T-helper 2 cell (primary cell): ENCODE measurements at places on chromosomes 3 and 15.

DNA sequence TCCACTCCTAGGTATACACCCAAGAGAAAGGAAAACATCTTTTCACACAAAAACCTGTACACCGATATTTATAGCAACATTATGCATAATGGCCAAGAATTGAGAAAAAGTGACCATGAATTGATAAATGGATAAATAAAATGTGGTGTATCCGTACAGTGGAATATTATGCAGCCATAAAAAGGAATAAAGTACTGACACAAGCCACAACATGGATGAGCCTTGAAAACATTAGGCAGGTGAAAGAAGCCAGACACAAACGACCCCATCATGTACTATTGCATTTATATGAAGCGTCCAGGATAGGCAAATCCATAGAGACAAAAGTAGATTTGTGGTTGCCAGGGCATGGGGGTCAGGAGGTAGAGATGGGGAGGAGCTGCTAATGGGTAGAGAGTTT is 64.2 kb upstream of the SLC6A6 start:
- no peak for DNase-seq

DNA sequence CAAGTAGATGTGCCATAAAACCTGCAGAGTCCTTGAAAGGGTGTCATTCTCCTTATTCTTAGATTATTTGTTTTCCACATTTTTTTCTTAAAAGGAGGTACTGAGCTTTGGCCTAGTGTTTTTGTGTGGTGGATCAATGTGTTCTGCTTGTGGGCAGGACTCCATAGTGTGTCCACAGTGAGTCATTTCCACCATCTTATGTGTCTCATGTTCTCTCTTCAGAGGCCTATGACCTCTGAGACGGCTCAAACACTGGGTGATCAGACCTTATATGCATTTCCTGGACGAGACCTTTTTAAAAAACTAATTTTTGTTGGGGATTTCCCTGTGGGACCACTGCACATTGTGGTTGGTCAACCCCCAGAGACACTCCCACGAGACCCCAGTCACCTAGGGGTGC is 93.4 kb downstream of the CHCHD4 start:
- DNase-seq: no peak

DNA sequence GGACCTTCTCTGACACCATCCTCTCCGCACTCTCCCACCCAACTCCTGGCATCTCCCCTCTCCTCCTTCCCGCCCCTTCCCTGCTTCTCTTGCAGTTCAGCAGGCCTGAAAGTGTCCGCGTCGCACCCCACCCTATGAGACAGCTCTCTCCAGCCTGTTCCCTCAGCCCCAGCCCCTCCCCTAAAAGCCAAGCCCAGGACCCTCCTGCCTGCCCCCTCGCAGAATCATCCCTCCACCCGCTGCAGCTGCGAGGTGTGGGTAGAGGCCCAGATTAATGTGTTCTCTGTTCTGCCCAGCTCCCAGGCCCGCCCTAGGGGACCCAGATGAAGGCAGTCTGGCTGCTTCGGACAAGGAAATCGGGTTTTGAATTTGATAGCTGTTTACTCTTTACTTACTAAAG is 410 bp downstream of the PRR23E start:
- DNase-seq: no peak

- DNase-seq: no peak
These were observed 7.9 kb downstream of the P4HTM start for GRCh38 chr3:48997714-48998637.

GRCh38 chr3:85821130-85821756 is 862.5 kb downstream of the CADM2 start:
- no peak for DNase-seq

DNA sequence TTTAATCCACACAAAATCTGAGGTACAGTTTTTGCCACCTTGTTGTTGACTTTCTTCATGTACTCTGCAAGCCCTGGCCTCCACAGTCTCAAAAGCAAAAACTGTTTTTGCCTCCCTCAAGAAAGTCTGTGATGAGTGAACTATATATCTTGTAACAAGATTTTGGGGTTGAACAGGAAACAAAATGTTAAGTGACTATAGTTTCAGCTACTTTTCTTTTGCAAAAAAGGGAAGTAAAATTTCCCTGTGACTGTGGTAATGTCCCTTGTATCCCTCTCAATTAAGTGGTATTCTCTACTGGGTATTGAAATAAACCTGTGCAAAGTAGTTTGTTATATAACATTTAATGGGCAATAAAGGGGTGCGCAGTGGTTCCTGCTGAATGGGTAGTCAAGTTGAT is 21.3 kb upstream of the SCAANT1 start:
- DNase-seq: no peak

DNA sequence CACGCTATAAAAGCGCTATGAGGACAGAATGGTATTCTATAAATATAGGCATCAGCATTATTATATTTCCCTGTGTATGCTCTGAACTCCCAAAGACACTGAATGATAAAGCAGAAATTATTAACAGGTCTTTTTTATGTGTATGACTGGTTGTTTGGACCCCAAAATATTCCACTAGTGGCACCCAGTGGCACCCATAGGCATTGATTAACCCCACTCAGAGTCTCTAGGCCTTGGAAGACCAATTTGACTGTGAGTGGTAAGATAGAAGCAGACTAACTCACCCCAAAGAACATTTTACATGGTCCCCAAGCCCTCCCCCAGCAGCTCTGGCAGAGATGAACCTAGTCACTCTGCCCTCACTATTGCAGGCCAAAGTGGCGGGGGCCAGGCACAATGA is 45.4 kb upstream of the UBE2E1 start:
- no peak for DNase-seq

GRCh38 chr15:89149501-89150101 is 61.3 kb downstream of the ABHD2 start:
- no peak for DNase-seq

- DNase-seq: no peak
These were observed 61.6 kb downstream of the IGSF11 start for GRCh38 chr3:118973050-118973449.

DNA sequence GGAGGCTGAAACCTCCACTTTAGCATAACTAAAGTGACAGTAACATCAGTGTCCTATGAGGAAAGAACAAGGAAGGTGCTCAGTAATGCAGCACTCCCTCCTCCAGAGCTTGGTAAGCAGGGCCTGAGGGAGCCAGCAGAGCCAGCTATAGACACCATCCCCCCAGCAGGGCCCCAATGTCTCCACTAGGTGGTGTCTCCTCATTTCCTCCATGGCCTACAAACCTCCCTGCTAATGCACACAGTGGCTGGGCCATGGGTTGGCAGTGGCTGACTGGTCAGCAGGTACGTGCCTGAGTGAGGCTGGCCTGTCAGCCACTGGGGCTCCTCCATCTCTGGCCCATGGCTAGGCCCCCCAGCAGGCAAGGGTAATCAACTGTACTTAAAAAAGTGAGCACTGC is 13.6 kb downstream of the MRPS25 start:
- DNase-seq: no peak

- no peak for DNase-seq
These were observed 1.5 kb upstream of the TM4SF19 start for GRCh38 chr3:196339493-196340254.

DNA sequence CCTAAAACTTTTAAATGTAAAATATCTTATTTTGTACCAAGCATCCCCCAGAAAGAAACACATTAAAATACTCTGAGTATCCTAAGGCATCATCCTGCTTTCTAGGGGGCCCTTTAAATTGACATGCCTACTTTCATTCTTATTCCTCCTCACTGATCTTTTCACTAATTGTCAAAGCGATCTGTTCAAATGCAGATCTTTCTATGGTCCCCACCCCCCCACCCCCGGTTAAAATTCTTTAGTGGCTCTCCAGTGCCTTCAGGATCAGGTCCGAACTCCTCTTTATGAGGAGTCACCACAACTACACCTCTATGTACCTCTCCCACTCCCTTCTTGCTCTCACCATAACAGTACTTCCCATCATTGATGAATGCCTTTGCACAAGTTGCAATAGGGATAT is 19.2 kb upstream of the TFDP2 start:
- no peak for DNase-seq

DNA sequence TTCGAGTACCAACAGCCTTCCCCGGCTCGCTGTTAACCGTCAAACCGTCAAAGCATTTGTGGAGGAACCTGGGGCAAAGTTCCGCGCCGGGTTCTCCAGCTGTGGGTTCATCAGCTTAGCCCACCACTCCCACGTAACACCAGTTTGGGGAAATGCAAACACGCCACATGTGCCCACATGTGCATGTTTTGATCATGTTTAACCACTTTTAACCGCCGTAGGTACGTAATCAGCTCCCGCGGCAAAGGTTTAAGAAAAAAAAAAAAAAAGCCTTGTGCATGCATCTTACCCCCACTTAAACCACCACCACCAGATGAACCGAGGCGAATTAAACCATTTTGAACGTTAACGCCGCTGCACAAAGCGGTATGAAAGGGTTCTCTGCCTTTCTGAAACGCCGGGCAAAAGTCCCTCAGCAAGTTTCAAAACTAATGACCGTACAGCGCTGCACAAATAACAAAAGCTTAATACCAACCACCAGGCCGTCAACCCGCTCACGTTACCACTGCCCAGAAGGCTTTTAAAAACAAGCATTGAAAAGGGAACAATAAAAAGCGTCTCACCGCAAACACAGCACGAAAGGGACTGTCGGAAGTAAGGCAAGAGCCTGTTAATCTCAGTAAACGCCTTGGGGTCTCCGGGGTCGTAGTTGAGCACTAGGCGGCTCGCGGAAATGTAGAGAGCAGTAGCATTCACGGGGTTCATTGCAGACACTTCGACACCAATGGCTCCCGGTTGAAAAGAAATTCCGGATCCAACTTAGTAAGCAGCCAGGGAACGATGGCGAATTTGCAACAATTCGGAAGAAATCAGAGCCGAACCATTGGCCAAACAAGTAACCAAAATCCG is 1.5 kb downstream of the MSL2 start:
- DNase-seq: peak; percentile 93

DNA sequence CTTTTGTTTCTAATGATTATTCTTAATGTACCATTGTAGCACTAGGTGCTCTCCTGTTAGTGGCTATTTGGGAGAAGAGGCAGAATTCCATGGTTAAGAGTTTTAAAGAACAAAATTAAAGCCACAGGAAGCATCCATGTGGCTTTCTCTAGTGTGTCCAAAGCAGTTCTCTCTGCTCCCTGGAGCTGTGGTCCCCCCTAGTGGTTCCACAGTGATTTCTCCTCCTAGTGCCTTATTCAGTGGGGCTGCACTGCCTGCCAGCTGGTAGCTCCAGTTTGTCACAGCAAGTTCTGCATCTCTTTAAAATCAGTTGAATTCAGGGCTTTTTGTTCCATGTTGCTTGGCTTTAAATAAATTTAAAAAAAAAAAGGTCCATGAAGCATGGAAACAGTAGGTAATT is 39.6 kb upstream of the FAM98B start:
- DNase-seq: peak; percentile 13

DNA sequence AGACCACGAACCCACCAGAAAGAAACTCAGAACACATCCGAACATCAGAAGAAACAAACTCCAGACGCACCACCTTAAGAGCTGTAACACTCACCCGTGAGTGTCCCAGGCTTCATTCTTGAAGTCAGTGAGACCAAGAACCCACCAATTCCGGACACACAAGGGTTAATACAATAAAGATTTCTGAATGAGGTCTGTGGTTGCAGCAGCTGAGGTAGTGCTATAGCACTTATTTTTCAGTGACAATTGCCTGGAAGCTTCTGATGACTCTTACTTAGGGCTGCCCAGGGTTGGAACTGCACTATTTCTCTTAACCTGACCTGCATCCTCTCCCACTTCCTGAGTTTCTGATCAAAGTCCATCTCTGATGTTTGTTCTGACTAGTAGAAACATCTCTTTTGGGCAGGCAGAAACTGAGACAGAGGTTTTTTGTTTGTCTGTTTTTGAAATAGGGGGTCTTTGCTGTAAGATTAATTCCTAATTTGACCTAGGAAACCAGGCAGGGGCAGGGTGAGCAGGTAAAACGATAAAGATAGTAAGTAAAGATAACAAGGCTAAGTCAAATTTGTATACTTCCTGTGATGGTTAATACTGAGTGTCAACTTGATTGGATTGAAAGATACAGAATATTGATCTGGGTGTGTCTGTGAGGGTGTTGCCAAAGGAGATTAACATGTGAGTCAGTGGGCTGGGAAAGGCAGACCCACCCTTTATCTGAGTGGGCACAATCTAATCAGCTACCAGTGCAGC is 169.1 kb downstream of the GAP43 start:
- DNase-seq: no peak

GRCh38 chr3:81728766-81729544 is 32.5 kb downstream of the GBE1 start:
- DNase-seq: no peak

DNA sequence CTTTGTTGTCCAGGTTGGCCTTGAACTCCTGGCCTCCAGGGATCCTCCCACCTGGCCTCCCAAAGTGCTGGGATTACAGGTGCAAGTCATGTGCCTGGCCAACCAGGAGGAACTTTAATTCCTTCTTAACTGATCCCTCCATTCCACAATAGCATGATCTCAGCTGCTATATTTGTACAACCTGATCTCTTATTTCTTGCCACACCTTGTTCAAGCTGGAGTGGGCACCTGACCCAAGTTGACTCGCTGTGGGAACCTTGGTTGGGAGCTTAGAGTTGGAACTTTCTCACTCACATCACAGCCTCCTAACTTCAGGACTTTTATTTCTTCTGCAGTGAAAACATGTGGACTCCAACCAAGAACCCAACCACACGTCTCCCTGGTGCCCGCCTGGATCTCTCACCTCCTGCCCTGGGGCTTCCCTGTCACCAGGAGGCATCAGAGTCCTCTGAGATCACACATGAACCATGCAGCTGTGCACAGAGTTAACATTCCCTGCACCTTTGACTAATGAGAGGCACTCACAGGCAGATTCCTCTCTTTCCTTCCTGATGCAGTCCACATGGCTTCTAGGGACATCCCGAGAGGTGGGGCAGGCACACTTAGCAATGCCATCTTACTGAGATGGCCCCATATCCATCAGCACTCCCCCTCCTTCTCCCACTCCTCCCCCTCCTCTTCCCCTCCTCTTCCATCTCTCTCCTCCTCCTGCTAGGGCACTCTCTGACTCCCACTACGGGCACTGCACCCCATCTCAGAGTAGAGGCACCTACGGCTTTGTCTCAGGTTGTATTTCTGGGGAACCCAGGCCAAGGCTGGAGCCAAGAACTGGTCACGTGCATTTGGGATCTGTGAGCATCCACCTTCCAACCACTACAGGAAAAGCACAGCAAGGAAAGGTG is 9.7 kb upstream of the CYFIP1 start:
- no peak for DNase-seq

DNA sequence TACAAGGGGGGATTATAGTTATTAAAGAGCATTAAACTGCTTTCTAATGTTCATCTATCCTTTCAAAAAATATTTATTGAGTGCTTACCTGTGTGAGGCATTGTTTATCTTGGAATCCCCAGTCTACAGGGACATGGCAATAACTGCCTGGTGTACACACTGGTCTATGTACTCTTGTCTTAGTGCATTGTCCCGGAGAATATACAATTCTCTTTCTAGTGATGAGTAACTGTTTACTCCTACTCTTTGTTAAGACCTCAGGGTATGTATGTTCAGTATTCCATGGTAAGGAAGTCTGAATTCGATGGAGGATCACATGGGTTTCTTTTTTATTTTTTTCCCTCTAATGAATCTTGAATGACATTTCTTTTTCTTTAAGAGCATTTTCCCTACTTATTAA is 772.4 kb upstream of the NR2F2 start:
- no peak for DNase-seq
